NCI-H1092 (cell line): ENCODE measurements at places on chromosomes 6 and 20.
A peak's percentile ranks its signal among the peaks of the same experiment; 100 is the strongest.

DNA sequence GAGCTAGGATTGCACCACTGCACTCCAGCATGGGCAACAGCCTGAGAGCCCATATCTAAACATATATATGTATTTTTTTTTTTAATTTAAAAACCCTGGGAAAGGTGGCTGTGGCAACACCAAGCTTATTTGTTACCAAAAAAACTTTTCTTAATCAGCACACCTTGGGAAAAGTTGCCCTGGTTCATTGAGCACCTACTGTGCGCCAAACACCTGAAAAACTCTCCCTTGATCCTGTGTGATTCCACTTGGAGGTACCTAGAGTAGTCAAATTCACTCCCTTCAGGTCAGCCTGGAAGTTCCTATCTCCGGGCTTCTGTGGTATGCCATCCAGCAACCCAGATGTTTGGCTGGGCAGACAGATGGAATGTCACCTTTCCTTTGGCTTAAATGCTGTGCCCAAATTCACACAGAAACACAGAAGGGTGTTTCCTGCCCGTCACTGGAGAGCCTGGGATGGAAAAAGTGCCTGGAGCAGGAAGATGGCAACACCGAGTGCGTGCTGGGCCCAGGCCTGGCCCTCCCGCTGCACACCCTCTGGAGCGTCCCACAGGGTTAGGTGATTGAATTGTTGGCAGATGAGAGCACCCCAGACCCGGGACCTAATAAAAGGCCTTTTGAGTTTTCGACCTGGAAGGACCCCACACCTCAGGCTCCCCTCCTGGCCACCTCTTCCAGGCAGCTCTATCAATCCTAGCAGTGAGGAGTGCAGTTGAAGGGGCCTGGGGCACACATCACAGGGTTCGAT lies 337.5 kb downstream of the ZFAND3 start:
- no peak for DNase-seq

- no peak for DNase-seq
Measured at GRCh38 chr6:39920157-39920556, 14.1 kb downstream of the MOCS1 start.

GRCh38 chr20:4167261-4168021 lies 152.1 kb upstream of the RNF24 start:
- DNase-seq: no peak

GRCh38 chr6:165755583-165755982 lies 92.5 kb upstream of the PDE10A start:
- DNase-seq: no peak

GRCh38 chr20:63568170-63568981 lies 5.7 kb downstream of the HELZ2 start:
- DNase-seq: no peak

DNA sequence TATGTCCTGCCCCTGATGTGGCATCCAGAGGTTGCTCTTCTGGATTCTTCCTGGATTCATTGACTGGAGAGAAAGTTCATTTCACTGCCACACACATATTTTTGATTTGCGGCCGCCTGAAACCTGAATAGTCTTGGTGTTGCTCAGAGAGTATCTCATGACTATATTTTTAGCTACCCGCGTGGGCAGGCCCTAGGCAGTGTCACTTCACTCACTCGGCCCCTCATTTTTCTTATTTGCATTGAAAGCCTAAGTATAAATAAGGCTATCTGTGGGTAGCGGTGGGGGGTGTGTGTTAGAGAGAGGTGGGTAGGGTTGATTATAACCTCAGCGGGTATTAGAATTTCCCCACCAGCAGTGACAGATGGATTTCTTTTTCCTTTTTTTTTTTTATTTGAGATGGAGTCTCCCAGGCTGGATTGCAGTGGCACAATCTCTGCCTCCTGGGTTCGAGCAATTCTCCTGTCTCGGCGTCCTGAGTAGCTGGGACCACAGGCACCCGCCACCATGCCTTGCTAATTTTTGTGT lies 113.5 kb downstream of the JARID2 start:
- DNase-seq: no peak

DNA sequence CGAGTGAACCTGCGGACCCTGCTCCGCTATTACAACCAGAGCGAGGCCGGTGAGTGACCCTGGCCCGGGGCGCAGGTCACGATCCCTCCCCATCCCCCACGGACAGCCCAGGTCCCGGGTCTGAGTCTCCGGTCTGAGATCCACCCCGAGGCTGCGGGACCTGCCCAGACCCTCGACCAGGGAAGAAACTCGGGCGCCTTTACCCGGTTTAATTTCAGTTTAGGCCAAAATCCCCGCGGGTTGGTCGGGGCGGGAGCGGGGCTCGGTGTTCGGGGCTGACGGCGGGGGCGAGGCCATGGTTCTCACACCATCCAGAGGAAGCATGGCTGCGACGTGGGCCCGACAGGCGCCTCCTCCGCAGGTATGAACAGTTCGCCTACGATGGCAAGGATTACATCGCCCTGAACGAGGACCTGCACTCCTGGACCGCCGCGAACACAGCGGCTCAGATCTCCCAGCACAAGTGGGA lies 46.9 kb upstream of the TRIM26 start:
- DNase-seq: no peak

- DNase-seq: peak; percentile 82
Measured at GRCh38 chr6:42043787-42044475, 6.4 kb upstream of the TAF8 start.

- no peak for DNase-seq
Measured at GRCh38 chr6:27139756-27140579, 107.5 kb upstream of the PRSS16 start.

DNA sequence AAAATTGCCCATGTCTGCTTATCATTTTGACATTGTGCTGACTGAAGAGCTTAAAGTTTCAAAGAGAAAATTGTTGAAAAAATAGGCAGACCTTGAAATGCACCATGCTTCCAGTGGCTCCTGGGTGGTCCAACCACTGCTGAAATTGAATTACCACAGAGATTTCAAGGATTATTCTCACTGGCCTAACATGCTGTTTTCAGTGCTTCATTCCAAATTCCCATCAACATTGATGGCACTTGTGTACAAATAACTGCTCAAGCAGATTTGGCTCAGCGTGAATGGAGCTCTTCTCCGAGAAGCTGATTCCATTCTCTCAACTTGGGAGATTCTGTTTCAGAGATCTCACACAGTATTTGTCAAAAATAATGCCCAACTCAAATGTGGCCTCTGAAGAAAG lies 75.5 kb downstream of the LAMA4 start:
- DNase-seq: no peak

DNA sequence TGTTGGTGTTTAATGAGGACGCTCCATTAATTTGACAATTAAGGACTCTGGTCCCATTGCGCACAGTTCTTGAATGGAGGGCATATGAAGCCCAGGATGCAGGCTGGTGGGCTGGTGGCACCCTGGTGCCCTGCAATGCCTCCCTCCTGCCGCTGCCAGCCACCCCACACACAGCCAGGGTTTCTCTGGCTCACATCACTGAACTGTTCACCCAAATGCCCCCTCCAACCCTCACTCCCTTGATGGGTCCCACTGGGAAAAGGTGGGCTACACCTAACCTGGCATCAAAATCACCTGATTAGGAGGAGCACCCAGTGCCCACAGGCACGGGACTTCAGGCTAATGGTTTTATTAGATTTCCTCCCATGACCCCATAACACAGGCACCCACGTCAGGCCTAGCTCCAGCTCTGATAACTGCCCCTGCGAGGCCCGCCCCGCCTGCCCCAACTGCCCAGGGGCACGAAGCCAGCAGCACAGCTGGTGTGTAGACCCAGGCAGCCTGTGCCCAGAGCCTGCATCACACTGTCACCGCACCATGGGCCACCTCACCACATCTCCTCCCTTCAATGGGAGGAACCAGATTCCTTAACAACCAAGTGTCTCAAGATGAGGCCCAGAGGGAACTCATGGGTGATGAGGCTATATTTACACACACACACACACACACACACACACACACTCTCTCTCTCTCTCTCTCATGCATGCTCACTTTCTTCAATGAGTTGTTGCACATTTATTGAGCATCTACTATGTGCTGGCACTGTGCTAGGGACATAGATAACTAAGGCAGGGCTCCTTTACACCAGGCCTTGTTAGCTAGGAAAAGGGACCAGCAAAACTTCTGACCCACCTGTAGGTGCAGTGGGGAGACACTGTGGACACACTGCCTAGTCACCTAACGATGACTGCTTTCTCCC lies 107.3 kb downstream of the NOL4L start:
- no peak for DNase-seq

GRCh38 chr6:166471797-166472260 lies 89.1 kb upstream of the MPC1 start:
- DNase-seq: no peak

GRCh38 chr6:39322306-39322850 lies at the start of gene KCNK16:
Gene KCNK16 (minus strand): TSS chr6:39322702. CDS start chr6:39322540, 162 bp downstream.
- peak; percentile 33 for DNase-seq

GRCh38 chr6:45222380-45222779 lies 105.8 kb upstream of the RUNX2 start:
- no peak for DNase-seq

DNA sequence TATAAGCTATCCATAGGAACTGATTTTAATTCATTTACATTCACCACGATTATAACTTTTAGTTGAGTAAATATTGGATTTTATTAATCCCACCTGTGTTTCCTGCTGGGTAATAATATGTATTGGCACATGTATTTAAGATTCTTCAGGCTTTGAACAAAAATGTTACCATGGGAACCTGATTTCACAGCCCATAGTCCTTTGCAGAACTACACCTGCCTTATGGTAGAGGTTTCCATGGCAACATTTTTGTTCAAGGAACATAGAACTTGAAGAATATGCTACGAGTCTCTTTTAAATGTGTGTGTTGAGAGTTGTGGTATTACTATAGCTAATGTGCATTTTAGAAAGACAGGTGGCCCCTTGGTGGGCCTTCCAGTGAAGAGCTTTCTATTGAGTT lies 317.4 kb downstream of the SAMD5 start:
- DNase-seq: no peak

GRCh38 chr6:33217681-33218080 lies 9.4 kb downstream of the RING1 start:
- no peak for DNase-seq

DNA sequence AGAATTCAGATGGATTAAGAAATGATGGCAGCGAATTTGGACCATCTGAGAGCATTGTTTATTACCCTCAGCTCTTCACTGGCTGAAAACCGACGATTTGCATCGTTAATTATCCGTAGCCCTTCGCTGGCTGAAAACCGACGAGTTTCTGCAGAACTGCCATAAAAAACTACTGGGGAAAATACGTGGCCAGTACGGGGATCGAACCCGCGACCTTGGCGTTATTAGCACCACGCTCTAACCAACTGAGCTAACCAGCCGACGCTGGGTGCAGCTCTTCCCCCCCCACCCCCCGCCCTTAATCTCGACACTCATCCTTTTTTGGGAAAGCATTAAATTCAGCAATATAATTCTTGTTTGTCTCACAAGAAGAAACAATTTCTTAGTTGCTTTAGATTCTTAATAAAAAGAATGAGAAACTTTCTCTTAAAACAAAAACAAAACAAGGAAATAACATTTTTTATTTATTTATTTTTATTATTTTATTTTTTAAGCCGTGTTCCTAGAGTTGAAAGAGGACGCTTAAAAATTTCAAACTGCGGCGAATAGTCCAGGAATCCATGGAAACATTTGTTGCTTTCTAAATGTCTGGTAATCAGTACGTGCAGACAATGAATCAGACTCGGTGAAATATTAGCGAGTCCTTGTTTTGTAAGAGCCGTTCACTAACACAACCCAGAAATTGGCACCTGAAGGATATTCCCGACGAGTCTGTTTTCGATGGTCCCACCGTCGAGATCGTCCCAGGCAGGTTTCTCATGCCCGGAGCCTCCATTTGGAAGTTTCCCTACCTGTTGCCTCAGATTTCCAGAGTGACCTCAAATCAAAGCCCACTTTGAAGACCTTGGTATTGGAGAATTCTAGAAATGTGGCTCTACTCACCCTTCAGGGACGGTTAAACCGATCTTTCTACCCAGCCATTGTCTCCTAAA lies 27.8 kb downstream of the PRSS16 start:
- no peak for DNase-seq
